ENCODE measurements at places on chromosomes 16 and 17.

DNA sequence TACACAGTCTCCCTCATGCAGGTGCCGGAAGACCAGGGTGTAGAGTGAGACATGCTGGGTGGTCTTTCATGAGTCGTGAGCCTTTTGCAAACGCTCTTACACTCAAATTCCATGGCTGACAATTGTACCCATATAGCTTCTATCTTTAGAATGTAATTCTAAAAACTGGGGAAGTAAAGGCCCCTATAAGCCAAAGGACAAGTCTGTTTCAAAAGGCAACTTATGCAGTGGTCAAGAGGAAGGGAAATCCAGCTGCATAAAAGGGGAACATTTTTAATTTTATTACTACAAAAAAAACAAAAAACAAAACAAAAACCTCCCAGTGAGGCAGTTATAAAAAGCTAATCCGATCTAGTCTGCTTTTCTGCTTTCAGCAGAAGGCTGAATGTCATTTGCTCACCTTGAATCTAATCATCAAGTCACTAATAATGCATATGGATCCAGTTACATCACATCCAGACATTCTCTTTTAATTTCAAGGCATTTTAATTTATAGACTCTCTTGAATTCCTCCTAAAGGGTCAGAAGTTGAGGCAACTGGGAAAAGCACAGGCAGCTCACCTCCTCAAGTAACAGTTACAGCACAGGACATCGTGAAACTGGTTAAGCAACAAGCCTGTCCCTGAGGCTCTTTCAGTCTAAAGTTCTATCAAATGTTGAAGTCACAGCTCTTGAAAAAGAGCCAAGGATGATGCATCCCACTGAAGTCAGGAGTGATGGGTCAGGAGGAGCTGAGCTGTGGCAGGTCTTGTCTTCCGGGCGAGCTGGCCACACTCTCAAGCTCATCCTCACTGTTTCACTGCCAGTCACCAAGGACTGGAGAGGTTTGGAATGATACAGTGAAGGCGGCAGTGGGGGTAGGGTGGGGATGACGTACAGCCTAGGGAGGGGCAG, 99.7 kb downstream of the VPS53 start:
- no peak for DNase-seq

- no peak for DNase-seq
These were observed 5.2 kb upstream of the CDC42EP4 start for GRCh38 chr17:73316919-73317505.

- no peak for DNase-seq
These were observed 4.2 kb downstream of the C16orf90 start for GRCh38 chr16:3490911-3491629.

- DNase-seq = no peak
These were observed 23.5 kb downstream of the RDM1 start for GRCh38 chr17:35906926-35907637.

- no peak for DNase-seq
These were observed 7.4 kb downstream of the NAT9 start for GRCh38 chr17:74768763-74769114.

GRCh38 chr17:12041312-12041711, 20.6 kb downstream of the MAP2K4 start:
- no peak for DNase-seq

GRCh38 chr16:16973707-16974591, 496.8 kb downstream of the XYLT1 start:
- DNase-seq = no peak

DNA sequence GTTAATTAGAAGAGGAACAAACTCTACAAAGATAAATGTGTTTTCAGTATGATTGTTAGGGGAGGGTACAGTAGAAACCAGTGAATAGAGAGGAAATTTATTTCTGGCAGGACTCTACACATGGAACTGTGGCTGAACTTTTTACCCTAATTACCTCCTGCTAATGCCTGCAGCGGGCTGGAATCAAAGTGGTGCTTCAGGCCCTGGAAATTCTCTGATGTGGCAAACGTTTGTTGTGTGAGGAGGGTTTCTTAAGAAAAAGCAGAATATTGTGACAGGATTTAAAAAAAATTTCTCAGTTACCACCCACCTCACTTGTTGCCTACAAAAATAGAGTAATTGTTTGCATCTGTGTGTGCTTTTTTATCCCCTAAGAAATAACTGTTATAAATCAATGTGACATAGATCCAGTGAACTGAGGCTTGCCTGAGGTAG, 154.5 kb downstream of the BCAS3 start:
- no peak for DNase-seq

DNA sequence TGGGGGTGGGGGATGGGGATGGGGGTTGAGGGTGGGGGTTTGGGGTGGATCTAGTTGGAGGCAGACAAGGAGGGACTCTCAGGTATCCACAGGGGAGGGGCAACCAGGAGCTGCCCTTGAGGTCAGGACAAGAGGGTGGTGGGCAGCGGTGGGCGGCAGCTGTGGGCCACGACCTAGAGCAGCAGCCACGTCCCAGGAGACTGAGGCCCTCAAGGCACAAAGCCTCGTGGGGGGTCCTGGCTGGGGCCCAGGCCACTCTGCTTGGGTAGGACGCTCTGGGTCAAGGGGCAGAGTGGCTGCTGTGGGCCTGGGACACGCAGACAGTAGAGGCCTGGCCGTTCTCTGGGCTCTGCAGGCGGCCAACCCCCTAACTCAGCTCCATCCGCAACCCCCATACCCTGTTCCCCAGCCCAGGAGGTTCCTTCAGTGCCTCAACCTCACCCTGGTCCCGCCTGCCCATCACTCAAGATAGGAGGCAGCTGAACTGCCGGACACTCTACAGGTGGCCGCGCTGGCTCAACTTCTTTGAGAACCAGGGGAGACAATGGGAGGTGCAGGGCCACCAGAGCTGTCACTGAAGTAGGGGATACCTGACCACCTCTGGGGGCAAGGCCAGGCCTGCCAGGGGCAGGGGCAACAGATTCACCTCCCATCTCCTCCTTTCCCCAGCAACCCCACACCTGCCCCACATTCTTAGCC, 75.6 kb downstream of the ENGASE start:
- no peak for DNase-seq

- DNase-seq = no peak
These were observed 71.6 kb upstream of the PSMD7 start for GRCh38 chr16:74224828-74225612.

GRCh38 chr17:19533718-19534561, at the start of gene SLC47A1:
Gene SLC47A1 (plus strand): TSS chr17:19533854. CDS start chr17:19533940, 86 bp downstream.
- DNase-seq = no peak

GRCh38 chr16:87421003-87421912, 29.1 kb downstream of the MAP1LC3B start:
- DNase-seq = no peak

- DNase-seq = no peak
These were observed 125.5 kb upstream of the HSBP1 start for GRCh38 chr16:83682116-83682867.

DNA sequence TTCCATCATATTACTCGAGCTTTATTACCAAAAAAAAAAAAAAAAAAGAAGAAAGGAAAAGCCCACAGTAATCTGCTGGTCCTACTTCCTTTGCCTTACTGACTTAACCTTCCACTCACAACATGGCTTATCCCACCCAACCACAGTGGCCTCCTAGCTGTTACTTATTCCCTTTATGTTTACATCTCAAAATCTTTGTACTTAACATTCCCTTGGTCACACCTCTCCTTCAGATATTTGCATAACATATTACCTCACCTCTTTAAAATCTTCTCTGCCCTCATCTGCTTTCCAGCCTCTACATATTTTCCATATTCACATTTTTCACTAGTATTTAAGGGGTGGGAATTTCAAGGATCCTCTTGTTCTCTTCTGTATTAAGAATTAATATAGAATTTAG, 327.0 kb upstream of the TBX2 start:
- no peak for DNase-seq

DNA sequence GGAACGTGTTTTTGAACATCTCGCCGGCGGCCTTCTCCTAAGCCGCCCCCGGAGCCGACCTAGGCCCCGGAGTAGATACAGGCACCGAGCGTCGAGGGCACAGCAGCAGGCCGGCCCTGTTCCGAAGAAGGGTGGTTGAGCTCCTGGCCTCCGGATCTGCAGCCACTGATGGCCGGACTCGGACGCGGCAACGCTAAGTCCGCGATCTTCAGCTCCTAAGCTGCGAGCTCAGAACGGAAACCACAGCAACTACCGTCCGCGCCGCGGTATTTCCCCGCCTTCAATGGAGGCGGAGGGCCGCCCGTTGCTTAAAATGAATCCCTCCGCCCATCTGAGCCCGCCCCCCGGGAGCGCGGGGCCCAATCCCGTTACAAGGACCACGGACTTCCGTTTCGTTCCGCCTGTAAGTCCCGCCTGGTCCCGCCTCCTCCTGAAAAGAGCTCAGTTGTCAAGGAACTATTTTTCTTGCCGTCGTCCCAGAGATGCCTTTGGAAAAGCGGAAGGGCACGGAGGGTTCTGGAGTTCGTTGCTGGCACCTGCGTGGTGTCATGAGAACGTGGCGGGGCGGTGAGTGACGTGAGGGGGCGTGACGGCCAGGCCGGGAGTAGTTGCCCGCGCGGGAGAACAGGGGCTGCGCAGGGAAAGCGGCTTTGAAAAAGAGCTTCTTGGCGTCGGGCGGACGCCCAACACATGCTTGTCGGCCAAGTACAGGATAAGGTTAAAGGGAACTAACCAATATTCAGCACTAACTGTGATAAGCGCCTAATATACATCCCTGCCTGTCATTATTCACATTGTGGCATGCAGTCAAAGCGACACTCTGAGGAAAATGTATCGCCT, at the start of gene CFAP20:
Gene CFAP20, minus strand, starts transcription at position 285 of the 840 bp plus-strand sequence. Its CDS starts 266 bp downstream, at position 19.
- peak; percentile 99 for DNase-seq

GRCh38 chr17:30520436-30520835, 43.2 kb downstream of the GOSR1 start:
- no peak for DNase-seq

DNA sequence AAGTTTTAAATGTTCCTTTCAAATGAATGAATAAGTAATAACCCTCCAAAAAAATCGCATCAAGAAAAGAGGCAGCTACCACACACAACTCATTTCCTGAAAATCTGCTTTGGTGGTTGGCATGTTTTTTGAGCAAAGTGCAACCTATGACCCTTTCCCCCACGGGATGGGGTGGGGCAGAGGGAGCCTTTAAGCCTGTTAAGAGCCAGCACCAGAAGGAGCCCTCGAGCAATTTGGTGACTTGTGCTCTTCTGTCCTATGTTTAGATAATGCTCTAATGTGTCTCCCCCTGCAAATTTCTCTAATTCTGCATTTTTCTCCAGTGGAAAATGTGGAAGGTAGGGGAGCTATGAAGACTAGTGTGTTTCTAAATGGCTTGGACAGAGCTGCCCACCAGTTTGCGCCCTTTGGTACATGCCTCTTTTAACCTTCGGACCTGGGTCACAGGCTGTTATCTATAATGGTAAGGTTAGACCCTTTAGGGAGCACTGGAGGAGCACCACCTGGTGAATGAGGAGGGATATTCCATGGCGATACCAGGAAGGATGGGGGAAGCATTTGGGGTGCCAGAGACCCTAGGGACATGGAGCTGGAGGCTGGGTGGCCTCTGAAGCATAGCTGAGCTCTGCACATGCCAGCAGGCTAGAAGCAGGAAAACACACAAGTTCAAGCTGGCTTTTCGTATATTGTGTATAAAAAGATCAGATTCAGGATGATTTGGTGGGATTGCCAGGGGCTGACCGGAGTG, 1.6 kb downstream of the PYCARD start:
- no peak for DNase-seq

GRCh38 chr17:82238472-82239201, 9.8 kb downstream of the SLC16A3 start:
- no peak for DNase-seq

- no peak for DNase-seq
These were observed 3.0 kb upstream of the VAT1L start for GRCh38 chr16:77785373-77785764.

DNA sequence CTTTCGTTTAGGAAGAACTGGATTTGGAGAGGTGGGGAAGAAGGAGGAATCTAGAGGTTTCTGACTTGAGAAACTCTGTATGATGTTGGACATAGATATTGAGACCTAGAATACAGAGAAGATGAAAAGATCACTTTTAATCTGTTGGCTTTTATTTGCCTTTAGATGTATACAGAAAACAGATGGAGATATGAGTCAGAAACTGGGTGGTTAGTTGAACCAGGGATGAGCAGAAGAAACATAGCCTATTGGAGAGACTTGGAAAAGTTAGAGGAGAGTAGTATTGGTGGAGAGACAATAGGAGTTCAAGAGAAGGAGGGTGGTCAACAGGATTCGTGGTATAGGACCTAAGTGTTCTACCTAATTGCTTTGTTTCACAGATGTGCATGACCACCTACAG, 5.1 kb downstream of the PHAF1 start:
- no peak for DNase-seq

GRCh38 chr16:49399594-49400364, 26.2 kb downstream of the C16orf78 start:
- no peak for DNase-seq

GRCh38 chr17:13135506-13135905, 117.7 kb upstream of the ELAC2 start:
- no peak for DNase-seq

- no peak for DNase-seq
These were observed 47.6 kb downstream of the HSD17B2 start for GRCh38 chr16:82082543-82083244.

DNA sequence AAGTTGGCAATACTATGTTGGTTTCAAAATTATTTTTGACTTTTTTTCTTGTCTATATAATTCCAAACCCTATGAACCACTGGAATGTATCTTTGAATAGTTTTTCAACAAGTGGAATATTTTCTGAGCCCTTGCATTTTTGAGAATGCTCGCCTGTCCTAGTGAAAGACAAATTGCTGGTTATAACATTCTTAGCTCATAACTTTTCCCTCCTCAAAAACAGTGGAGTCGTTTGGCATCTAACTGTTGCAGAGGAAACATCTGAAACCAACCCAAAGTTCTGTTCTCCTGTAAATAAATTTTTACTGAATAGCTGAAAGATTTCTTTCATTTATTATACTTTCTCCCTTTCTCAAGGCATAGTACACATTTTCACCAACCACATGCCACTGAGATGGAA, 11.3 kb upstream of the COX10 start:
- DNase-seq = no peak

- no peak for DNase-seq
These were observed 9.3 kb upstream of the IRX5 start for GRCh38 chr16:54921206-54921824.

GRCh38 chr17:20935740-20936139, 107.1 kb downstream of the USP22 start:
- no peak for DNase-seq

- no peak for DNase-seq
These were observed 21.2 kb downstream of the AKAP1 start for GRCh38 chr17:57106107-57106835.

All from globus pallidus (tissue), 1 donor.